ENCODE measurements at places on chromosomes 2 and 18.

DNA sequence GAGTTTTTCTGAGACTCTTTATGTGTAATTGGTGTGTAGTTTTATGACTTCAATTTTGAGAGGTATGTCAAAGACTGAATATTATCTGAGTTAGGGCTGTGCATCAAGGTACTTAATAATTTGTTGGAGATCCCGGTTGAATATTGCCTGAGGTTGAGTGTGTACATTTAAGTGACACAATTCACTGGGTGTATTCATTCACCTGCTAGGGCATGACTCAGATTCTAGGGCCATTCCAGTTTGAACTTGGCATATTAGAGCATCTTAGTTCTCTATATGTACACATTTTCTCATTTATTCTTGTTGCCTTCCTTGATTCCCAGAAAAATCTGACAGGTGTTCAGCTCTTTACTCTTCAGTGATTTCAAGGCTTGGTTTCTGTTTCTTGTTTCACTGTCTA, 12.5 kb downstream of the MAP4K4 start:
- DNase-seq = no peak

DNA sequence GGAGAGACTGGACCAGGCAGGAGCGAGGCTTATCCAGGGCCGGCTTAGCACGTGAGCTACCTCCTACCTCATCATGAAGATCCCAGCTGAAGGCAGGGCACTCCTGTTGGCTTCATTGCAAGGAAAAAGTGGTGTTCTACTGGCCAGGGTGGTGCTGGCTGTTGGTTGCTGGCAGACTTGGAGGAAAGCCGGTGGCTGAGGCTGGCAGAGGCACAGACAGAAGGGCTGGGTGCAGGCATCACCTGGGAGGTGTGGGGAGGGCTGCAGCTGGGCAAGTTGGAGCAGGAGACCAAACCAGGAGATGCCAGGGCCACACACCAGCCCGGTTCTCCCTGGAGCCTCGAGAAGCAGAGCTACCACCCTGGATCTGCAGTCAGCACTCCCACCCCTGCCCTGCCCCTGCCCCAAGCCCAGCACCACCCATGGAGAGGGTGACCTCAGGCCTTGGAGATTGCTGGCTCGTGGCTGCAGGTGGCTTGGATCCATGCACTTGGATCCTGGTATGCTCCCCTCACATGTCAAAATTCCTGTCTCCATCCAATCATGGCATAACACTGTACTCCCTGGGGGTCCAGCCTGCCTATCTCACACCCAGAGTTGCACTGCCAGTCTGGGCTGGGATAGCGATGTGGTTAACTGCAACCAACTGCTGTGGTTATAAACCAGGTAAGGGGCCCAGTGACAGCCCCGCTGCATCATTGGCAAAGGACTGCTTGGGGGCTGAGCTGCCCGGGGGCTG, 49.7 kb downstream of the GLI2 start:
- no peak for DNase-seq

DNA sequence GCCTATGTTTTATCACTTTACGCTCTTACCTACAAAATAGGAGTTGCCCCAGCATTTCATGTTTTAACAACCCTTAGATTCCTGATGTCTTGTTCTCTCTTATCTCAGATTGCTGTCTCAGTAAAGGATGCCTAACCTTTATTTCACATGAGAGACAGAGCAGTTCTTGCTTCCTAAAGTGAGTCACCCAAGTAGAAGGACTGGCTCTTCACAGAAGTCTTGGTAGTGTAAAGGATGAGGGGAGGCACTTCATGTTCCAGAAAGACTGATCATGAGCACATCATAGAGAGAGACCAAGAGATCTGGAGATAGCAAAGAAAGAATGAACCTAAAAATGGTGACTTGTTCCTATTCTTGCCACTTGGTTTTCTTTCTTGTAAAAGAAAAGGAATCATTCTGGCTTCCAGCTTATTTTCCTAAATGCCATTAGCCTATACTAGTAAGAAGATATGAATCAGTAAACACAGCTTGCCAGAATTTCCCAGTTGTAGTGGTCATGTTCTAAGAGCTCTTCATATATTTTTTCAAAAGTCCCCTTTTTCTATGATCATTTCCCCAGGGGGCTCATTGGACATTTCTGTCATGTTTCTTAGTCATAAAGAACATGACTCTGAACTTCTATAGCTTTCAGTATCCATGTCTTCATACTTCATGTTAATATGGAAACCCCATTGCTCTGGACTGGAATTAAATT, 54.9 kb downstream of the MAPRE2 start:
- no peak for DNase-seq

- DNase-seq = no peak
Measured at GRCh38 chr2:47265751-47266231, 110.7 kb upstream of the STPG4 start.

GRCh38 chr2:152513681-152514080, 178.7 kb downstream of the FMNL2 start:
- no peak for DNase-seq

DNA sequence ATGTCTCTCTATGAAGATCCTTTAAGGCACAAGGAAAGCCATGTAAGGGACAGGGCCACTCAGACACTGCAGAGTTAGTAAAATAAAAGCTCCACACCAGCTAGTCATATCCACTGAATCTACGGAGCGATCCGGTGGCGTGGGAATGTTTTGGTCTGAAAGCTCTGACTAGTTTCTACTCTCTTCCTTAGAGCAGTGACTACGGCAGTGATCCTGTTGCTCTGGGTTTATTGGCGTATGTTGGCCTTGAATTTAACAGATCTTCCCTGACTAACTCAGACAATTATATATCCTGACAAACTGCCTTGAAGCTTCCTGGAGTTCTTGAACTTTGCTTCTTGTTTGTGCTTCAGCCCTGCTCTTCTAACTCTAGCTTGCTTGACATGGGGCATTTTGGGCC, 115.3 kb upstream of the FZD5 start:
- DNase-seq = no peak

DNA sequence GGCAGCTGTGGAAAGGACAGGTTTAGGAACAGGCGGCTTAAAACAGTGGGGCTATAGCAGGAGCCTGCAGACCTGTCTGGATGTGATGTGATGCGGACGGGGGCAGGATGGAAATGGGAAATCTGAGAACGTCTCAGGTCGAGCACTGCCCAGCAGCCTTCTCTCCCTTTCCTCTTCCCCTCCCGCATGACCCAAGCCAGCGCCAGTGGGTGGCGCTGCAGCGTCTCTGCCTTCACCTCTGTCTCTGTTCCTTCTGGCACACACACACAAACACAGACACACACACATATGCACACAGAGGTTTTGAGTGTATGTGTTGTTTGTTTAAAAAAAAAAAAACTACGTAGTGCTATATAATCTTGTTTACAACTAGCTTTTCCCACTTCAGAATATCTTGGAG, 82.0 kb upstream of the SLC66A3 start:
- DNase-seq = no peak

DNA sequence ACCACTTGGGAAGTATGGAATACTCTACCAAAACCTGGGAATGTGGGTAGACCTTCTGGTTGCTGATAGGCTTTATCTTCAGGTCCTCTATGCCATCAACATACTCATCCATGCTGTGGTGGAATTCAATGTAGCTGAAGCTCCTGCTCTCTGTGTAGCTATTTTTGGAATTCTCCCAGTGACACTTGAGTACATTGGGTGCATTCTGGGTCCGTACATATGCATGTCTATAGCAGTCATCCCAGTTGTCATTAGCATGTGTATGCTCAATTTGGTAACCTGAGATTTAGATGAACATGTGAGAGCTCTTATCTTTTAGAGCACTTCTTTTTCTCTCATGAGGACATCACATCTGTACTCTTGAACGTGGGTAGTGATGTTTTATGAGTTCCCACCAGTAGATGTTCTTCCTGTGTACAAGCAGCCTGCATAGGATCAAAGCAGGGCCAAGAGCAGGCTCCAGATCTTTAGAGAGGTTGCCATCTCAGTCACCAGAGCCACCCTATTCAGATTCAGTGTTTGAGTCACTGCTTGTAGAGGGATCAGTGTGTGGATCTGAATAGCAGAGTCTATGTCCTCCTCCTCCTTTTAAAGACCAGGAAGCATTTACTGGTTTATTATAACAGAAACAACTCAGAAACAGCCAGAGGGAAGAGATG, 65.9 kb downstream of the MGAT5 start:
- no peak for DNase-seq

DNA sequence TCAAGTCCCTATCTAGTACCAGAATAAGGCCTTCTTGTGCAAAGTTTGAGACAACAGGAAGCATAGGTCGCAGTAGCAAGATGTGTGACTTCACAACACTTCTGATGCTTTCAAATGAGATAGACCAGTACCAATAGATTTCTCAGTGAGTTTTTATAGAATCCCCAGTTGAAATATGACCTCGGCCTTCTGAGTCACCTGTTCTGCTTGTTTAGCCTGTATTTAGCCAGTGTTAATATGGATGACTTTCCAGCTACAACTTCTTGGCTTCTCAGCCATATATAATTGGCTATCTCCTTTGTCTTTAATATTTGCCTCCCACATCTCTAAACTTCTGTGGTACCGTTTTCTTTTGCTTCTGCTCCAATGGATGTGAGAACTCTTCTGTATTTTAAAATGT, 113.8 kb downstream of the KYNU start:
- DNase-seq = no peak

- no peak for DNase-seq
Measured at GRCh38 chr2:239978411-239978810, 46.7 kb downstream of the NDUFA10 start.

DNA sequence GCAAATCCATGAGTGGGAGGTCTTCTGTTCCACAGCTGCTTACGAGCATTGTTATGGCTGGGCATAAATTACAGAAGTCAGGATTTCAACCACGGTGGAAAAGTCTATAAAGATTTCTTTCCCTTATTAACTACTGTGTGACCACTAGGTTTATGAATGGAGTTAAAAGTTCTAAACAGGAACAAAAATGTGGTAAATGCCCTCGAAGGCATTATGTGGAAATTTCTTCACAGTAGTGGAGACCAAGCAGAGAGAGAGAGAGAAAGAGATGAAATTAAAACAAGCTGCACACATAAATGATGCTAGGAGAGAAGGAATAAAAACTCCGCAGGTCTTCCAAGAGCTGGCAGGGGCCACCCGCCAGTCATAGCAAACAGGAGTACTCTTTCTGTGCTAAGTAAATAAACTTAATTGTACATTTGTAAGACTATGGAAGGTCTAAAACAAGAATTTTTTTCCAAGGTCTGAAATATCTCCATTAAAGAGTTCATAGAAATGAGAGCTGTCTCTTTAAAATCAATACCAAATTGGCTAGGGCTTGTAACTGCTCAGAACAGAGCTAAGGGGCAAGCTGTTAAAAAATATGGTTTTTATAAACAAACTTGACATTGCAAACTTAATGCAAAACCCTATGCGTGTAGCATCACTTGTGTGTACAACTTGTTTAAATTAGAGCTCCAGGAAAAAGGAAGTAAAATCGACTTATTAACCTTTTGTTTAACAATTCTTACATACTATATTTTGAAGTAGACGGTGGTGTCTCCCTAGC, 438.2 kb downstream of the MEIS1 start:
- DNase-seq = no peak

GRCh38 chr2:198774576-198774975, 683.2 kb downstream of the SATB2 start:
- no peak for DNase-seq

GRCh38 chr2:73877071-73877802, 15.6 kb upstream of the ACTG2 start:
- no peak for DNase-seq

DNA sequence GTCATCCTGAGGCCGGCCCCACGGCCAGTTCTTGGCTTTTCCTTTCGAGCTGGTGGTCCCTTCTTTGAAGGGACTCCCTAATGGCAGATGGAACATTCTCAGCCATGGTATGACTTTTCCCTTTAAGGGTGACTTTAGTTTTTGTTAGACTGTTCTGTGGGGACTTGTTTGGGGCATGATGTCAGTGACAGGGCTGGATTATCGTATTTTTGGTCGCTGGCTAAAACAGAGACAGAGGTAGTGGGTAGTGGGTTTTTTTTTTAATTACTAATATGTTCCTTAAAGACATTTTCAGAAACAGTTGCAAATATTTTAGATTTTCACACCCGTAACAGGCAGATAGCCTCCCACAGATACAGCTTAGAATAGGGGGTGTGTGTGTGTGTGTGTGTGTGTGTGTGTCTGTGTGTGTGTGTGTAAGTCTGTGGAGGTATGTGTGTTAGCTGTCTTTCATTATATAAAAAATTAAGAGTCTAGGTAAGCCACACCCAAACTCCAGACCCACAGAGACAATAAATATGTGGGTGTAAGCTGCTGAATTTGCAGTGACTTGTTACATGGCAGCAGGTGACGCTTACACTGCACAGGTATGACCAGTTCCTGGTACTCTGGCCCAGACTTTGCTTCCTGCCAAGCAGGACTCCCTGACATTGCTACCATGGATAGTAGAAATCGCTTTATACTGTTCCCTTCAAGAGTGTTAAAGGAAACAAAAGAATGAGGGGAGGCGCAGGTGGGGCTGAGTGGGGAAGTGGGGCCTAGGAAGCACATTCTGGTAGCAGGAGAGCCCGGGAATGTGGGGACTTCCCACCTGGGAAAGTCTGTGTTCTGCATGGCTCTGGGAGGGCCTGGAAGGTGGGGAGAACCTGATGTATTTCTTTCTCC, 20.9 kb downstream of the NCK2 start:
- no peak for DNase-seq

GRCh38 chr2:223700221-223700620, 98.1 kb upstream of the SCG2 start:
- no peak for DNase-seq

- DNase-seq = no peak
Measured at GRCh38 chr2:43421194-43421593, 174.6 kb downstream of the THADA start.

GRCh38 chr2:12766421-12766879, 49.7 kb downstream of the TRIB2 start:
- no peak for DNase-seq

All from GM12891 (cell line).